Effector memory CD4-positive, alpha-beta T cell (primary cell): ENCODE measurements at places on chromosomes 13 and 19.

GRCh38 chr19:50383001-50383851, 921 bp upstream of the POLD1 start:
- no peak for DNase-seq

DNA sequence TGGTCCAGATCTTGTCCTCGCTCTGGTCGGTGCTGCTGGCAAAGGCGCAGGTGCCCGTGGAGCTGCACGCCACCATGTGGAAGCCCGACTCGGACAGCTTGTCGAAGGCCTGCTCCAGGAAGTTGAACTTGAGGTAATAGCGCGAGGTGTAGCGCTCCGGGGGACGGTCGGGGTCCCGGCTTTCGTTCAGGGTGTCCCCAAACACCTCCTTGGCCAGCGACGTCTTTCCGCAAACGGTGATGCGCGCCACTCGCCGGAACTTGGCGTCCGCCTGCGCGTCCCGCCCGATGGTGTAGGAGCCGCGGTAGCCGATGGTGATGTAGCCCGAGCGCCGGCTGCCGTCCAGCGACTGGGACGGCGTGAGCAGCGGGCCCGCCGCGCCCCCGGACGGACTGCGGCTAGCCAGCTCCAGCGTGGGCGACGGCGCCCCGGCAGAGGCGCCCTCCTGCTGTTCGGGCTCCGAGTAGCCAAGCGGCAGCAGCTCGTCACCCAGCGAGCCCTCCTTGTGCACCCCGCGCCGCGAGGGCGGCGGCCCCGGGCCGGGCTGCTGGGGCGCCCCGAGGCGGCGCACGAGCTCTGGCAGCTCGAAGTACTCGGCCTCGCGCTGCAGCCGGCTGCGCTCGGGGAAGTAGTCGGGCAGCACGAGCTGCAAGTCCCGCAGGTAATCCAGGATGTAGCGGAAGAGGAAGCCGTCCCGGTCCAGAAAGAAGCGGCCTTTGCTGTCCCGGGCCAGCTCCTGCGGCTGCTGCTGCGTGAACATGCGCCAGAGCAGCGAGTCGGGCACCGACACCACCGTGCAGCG, 801 bp downstream of the KCTD12 start:
- DNase-seq, result peak; percentile 1

- DNase-seq, result no peak
Observed at GRCh38 chr19:17893766-17894165, 22.0 kb downstream of the SLC5A5 start.

DNA sequence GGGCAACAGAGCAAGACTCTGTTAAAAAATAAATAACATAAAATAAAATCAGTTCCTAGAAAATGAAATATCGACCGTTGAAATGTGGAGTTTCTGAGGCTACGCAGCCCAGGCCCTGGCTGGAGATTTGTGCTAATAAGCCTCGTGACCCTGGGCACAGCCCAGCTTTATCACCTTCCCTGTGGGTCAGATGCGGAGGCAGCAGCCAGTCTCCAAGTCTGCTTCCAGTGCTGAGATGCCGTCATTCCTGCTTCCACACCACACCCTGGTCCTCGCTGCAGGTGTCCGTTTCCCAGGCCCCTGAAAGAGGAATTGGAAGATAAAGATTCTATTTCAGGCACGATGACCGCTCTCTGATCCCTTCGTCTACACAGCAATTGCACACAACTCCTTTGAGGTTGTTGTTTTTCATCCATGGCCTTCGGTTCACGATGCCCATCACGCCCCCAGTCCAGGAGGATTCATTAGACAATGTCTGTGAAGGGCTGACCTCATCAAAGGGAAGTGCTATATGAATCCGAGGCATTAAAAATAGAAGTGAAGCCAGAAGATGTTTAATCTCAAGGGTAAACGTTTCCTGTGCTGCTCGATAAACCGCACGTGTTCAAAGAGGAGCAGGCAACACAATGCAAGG, 48.3 kb upstream of the ATP11A start:
- DNase-seq, result no peak

DNA sequence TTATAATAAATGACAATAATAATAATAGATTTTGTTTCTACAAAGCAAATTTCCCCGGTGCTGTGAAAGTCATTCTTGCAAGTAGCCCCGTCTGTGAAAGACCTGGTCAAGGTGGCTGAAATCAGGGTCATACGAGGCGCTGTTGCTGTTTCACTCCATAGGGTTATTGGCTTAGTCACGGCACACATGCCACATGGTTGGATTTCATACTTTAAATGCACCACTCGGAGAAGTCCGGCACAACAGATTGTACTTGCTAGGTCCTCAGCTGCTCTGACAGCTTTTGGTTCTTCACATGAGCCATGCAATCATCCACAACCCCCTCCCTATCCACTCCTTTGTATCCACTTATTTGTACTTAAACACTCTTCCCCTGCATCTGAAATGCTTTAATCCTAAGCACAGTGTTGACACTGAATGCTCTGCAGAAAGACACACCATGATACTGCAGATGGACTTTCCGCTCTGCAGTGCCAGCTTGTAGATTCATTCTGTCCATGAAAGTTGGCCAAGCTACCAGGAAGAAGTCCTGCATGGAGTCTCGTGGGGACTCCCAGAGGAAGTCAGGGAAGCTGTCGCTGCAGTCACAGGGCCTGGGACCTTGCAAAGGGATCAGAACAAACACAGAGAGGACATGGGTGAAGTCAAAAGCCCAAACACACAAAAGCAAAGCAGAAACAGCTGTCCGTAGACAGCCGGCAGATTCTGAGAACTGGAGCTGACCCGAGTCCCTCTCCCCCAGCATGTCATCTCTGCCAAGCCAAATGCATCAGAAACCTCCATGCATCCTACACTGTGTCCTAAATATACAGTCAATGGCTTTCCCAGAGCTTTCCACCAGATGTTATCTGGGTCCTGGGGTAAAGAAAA, 124.6 kb downstream of the COL4A2 start:
- DNase-seq, result no peak

GRCh38 chr13:95360464-95361097, 59.3 kb upstream of the ABCC4 start:
- DNase-seq, result no peak

- no peak for DNase-seq
Observed at GRCh38 chr19:44865196-44865767, 19.2 kb downstream of the NECTIN2 start.

GRCh38 chr13:112849500-112849899, 119.5 kb upstream of the MCF2L start:
- no peak for DNase-seq

DNA sequence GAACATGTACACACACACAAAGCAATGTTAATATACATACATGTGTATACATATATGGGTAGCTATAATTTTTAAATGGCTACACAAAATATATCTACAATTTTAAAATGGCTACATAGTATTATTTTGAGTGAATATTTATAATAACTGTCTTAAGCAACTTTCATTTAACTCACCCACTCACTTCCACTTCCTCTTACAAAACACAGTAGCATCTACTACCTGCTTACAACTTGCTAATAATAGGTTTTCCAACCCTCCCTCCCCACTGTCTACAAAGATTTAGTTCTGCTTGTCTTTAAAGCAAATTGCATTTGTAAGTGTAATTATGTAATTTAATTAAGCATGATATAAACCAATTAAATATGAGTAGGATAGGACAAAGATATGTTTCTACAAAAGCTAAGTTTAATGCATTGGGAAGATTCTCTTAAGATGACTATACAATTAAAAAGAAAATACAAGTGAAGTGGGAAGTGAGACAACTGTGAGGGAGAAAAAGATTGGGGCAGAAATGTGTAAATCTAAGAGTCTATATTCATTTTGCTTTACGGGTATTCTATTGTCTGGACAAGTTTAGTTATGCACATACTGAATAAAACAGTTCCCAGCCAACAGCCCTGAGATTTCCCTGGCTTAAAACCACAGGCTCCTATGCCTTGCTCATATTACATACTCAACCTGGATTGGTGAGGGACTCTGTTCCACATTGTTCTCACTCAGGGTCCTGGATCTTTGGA, 583.1 kb downstream of the EFNB2 start:
- DNase-seq, result no peak

GRCh38 chr19:49149652-49150105, 5.5 kb downstream of the HRC start:
- DNase-seq, result no peak

- DNase-seq, result no peak
Observed at GRCh38 chr13:24066405-24067295, 93.9 kb upstream of the SPATA13 start.

GRCh38 chr19:492091-492531, 4.2 kb upstream of the MADCAM1 start:
- peak; percentile 24 for DNase-seq

- no peak for DNase-seq
Observed at GRCh38 chr19:31154021-31154420, 195.2 kb downstream of the TSHZ3 start.

- no peak for DNase-seq
Observed at GRCh38 chr13:103976371-103976770, 910.2 kb upstream of the SLC10A2 start.

GRCh38 chr19:33437821-33438671, 64.5 kb downstream of the CEBPG start:
- DNase-seq, result no peak

DNA sequence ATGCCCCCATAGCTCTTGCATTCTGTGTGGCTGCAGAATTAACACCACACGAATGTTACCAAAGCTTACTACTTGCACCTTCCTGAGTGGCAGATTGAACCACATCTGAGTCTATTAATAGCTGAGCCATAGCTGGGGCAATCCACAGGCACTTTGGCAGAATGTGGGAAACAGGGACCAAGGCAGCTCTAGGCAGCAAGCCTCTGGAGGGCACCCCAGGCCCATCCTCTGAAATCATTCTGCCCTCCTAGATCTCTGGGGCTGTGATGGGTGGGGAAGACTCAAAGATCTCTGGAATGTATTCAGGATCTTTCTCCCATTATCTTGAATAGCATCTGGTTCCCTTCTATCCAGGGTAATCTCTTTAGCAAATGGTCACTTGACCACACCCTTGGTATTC, 139.3 kb downstream of the TNFRSF19 start:
- no peak for DNase-seq

GRCh38 chr19:23312515-23312914, 62.3 kb upstream of the ZNF724 start:
- DNase-seq, result no peak

GRCh38 chr13:96029002-96029401, 24.2 kb downstream of the UGGT2 start:
- DNase-seq, result no peak

DNA sequence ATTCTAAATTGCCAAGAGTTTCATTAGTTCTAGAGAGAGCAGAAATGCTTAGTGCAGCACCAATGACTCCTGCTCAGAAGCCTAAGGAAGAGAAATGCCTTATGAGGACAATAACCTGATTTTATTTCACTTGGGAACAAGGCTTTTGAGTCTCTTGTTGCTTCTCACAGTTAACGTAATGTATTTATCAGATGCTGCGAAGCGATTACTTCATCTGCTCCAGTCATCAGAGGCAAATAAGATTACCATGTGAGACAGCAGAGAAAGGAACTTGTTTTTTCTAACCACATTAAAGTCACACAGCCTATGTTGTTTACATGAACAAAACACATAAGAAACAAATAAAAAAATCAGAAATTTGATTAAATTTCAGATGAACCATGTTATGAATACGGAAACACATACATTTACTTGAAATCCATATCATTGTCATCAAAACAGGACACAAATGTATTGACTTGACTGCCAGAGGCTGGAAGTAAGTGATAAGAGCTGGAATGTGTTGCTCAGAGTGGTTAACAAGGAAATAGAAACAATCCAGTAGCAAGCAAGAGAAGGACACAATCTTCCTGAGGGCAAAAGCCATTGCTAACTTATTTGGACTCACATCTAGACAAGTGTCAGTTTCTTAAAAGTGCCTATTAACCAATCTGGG, 147.3 kb downstream of the LHFPL6 start:
- DNase-seq, result no peak

DNA sequence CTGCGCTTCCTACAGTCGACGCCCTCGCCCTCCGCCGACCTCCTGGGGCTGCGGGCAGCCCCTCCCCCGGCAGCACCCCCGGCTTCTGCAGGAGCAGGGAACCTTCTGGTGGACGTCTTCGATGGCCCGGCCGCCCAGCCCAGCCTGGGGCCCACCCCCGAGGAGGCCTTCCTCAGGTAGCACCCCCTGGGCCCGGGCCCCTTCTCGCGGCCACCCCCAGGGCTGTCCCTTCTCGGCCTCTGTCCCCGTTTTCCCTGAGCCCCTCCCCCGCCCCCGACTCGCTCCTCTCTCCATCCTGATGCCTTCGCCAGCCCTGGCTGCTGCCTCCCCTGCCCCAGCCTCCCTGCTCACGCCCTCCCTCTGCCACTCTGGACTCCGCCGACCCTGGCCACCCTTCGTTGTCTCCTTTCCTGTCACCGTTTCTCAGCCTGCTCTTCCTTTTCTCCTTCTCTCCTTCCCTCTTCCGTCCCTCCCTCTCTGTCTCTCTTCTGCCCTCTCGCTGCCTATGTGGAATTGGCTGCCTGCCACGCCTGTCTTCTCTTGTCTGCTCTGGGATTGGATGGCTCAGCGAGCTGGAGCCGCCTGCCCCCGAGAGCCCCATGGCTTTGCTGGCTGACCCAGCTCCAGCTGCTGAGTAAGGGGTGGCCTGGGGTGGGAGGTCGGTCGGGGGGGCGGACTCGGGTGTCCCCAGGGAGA, 11.0 kb downstream of the FUZ start:
- no peak for DNase-seq

DNA sequence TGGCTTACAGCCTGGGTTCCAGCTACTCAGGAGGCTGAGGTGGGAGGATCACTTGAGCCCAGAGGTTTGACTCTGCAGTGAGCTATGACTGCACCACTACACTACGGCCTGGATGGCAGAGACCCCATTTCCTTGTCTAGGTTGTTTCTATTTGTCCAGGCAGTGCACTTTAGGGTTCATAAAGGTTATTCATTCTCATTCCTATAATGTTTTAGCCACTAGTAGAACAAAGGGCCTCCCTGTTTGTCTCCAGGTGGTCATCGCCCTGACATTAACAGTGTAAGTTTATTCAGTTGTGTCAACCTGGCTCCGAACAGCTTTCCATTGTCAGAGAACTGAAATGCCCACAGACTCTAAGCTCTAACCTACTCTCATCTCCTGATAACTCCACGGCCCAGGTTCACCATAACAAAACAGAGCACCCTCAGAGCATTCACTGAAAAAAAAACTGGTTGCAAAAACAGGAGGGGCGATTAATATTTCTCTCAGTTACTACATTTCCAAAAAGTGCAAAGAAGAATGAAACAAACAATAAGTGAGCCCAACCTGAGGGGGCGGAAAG, 37.1 kb downstream of the SMAD9 start:
- DNase-seq, result no peak

- peak; percentile 90 for DNase-seq
Observed at GRCh38 chr19:35740423-35741202, 1.6 kb downstream of the IGFLR1 start.

DNA sequence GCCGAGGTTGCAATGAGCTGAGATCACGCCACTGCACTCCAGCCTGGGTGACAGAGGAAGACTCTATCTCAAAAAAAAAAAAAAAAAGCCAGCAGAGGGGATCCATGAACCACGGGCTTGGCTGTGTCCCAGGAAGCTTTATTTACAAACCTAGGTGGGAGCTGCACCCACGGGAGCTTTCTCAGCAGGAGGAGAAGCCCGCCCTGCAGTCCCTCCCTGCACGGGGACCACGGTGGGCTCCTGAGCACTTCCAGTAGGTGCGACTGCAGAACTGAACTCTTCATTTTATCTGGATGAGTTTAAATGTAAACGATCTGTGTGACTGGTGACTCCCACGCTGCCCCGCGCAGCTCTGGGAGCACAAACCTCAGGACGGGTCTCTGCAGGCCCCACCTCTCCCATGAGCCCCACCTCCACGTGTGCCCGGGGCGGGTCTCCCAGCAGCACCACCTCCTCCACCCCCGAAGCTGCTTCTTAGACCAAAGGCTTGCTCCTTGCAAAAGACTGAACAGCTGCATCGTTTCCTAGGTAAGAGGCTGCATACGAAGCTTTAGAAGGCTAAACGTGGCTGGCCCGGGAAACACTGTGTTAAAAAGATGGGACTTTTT, 66.4 kb downstream of the SPACA7 start:
- no peak for DNase-seq

GRCh38 chr19:55535965-55536350, 975 bp downstream of the SBK2 start:
- DNase-seq, result no peak
